Karpas-422 (cell line): ENCODE measurements at places on chromosomes 11 and 22. TPM values are rescaled to one million over a fixed set of nuclear protein-coding genes. Genes with fewer than 3 reads are reported as not detected.
A peak's percentile ranks its signal among the peaks of the same experiment; 100 is the strongest.

Gene CASP5
- total RNA-seq: not detected in 2 replicates

Gene CUL5
- 35.2 and 79.9 TPM in 2 replicates for total RNA-seq

Gene OR2AT4
- 0.04 TPM in 1 of 2 replicates, not detected in the other for total RNA-seq

Gene OR51B2
- total RNA-seq: not detected in 2 replicates

Gene RNF121
- 12.0 and 18.5 TPM in 2 replicates for total RNA-seq

GRCh38 chr11:17991783-17992433 is 20.9 kb downstream of the SERGEF start:
- H3K27ac ChIP-seq: no peak overlapping the region
- DNase-seq: peak; percentile 83
- H3K4me3 ChIP-seq: no peak overlapping the region
- H3K27me3 ChIP-seq: no peaks in the 10 kb centered on the region
- peaks cover 36% of the 10 kb centered on the region for H3K36me3 ChIP-seq
